Karpas-422 (cell line): ENCODE measurements at places on chromosomes 11 and 22. TPM values are rescaled to one million over a fixed set of nuclear protein-coding genes. Genes with fewer than 3 reads are reported as not detected.
A peak's percentile ranks its signal among the peaks of the same experiment; 100 is the strongest.

DNA sequence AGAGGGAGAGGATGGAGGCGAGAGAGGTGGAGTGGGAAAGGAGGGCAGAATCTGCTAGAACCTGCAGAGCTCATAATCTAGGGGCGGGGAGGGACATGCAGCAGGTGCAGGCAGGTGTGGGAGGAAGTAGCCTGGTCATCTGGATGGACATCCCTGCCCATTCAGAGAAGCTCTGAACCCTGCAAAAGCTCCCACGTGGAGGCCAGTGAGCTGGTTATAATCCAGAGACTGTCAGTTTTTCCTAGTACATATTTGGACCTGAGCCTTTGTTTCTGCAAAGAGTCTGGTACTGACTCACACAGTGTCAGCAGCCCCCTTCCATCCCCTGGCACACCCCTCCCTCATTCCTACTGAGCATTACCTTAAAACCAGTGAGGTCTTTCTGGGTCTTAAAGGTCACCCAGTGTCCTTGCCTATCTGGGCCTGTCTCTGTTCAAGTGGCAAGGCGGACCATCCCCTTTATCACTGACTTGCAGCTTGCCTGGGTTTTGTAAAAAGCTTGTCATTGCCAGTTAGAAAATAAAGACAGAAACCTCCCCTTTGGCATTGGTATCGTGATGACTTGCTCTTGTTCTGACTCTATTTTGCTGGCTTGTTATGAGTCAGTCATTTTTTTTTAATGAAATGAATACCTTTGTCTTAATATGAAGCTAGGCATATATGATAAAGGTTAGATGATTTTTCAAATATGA lies 26.1 kb downstream of the PTPRJ start:
- no peak for DNase-seq

Gene B4GAT1
- 10.6 and 11.9 TPM in 2 replicates for total RNA-seq

- no peak for DNase-seq
These were observed 51.2 kb downstream of the TPBGL start for GRCh38 chr11:75291741-75292140.

GRCh38 chr22:19766511-19767426 lies 6.2 kb downstream of the TBX1 start:
- DNase-seq = peak; percentile 88

DNA sequence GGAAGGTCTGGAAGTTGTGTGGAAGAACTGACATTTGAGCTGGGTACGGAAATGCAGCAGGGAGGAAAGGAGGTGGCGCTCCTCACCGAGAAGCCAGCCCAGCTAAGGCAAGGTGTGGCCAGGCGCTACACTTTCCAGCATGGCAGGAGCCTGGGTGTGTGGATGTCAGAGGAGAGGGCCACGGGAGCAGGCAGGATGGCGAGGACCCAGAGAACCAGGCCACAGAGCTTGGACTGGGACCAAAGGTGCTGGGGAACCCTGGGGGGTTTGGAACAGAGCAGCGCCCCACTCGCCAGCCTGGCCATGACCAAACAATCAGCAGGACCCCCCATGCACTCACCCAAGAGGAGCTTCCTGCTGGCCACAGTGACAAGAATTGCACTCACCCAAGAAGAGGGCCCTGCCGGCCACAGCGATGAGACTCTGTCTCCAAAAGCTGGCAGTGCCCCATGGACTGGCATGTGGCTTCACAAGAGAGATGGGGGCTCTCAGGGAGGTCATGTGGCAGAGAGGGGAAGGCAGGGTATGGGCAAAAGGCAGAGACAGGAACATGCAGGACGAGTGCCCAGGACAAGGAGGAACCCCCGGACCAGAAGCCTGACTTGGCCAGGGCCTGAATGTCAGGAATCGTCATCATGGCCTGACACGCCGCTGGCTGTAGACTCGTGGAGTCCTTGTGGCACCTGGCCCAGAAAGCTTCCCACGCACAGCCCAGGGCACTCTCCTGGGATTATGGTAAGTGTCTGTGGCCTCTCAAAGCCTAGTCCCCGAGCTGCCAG lies 45.4 kb downstream of the IGF2 start:
- no peak for DNase-seq

DNA sequence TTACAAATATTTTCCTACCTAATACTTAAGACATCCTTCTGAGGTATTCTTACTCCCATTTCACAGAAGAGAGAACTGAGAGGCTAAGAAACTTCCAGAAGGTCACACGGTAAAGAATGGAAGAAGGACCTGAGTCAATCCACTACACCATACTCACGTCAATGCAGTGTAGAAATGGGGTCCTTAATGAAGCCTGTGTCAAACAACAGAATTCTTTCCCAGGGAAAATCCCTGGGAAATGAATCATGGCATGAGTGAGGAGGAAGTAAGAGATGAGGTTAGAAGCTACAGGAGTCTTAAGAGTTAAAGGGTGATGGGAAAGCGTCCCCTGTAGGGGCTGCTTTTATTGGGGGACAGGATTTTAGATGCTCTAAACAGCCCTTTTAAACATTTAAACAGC lies 147.9 kb downstream of the C11orf91 start:
- no peak for DNase-seq

Gene PRR33
- total RNA-seq = not detected in 2 replicates

DNA sequence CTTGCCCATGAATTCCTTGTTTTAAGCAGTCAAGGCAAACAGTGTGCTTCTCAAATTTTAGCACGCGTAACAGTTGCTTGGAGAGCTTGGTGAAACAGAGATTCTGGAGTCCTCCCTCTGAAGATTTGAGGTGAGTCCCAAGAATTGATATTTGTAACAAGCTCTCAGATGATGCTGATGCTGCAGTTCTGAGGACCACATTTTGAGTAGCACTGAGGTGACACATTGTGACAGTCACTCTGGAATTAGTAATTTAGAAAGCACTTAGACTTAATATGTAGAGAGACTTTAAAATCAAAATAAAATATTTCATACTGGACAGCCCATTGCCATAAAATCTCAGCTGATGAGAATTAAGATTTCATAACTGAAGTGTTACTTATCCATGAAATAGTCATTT lies 38.5 kb downstream of the DNAJC24 start:
- DNase-seq = peak; percentile 40

GRCh38 chr22:46049726-46050450 lies 72.9 kb upstream of the WNT7B start:
- no peak for DNase-seq

DNA sequence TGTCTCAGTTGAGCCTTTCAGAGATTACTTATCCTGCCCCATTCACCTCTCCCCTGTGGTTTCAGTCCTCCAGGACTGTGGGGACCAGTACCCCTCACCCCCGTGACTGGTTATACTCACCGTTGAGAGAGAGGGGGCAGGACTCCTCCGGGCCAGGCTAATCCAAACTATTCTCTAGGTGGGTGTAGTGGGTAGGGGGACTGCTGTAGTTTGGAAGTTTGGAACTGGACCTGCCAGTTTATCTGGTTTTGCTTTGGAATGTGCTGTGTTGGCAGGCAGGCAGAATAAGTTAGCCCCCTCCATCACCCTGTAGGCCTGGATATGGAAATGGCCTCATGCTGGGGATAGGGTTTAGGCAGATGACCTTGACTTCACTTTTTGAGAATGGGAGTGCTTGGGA lies 13.5 kb downstream of the TEAD1 start:
- DNase-seq = no peak

DNA sequence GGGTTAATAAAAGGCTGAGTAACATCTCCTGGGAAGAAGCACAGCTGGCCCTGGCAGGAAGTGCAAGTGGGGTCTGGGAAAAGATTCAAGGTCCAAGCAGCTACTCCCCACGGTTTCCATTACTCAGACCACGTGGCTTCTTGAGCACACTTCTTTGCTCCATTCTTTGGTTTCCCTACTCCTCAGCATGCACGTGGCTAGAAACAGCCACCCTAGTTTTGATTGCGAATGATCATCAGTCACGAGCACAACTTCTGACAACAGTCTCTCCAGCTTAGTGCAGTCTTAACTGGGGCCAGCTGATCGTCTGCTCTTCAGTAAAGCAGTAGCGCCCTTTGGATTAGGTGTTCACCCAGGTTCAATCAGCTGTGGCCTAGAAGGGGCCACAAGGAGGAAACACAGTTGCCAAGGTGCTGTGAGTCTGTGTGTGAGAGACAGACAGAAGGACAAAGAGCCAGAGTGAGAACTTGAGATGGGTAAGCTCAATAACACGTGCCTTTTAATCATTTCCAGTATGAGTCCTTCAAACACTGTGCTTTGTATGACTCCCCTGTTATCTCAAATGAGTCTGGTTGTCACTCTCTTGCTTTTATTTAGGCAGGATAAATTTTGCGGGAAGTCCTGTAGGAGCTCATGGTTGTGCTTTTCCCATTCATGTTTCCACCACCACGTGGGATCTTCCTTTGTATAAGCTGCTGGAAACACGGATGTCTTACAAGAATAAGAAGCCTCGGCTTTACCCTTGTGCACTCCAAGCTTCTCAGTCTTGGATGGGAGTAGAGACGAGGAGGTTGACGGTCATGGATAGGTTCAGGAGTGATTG lies 901 bp upstream of the PARVA start:
- DNase-seq = no peak

DNA sequence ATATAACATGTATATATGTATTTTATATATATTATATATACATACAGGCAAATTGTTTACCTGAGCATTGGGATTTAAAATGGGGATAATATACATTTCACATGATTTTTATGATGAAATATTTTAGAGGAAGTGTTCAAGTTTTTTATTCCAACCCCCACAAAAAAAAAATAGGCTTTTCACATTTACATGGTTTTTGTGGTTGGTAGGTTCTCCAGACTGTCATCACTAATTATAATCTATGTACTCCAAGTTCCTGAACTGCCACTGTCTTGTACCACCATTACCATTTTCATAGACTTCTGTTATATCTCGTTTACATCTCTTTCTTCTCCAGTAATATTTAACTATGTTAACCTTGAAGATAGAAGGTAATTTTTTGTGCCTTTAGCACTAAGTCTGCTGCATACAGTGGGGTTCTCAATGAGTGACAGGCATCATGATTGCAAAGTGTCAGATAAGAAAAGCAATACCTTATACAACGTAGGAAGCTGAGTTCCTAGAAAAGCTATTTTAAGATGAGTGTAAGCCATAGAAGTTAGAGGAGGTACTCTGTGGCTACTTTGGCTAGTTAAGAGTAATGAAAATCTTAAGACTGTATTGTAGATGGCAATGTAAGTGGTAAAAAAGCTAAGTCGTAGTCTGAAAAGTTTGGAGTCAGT lies 5.2 kb downstream of the TMEM126A start:
- no peak for DNase-seq

DNA sequence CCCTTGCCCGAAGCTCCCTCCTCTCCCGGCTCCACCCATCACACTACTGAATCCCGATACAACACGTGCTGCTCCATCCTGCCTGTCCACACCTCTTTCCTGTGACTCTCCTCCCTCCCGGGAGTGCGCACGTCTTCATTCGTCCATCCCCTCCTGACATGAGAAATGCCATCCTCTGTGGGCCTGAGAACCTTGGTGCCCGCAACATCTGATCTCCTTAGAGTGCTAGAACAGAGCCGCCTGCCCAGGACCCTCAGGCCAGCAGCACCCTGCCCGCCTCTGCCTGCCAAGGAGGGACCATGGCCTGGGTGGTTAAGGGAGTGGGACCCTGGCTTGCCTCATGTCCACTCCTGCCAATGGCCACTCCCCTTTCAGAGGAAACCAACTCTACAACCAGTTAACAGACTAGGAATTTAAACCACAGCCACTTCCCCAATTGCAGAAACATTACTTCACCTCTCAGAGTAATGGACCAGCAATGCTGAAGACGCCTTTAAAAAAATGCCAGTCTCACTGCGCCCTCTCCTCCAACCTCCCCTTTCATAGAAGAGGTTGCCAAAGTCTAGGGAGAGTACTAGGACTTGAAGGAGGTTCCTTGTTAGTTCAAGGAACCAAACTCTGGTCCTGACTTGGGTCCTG lies 466.3 kb downstream of the OPCML start:
- no peak for DNase-seq

GRCh38 chr22:49243965-49244364 lies 583.7 kb downstream of the BRD1 start:
- DNase-seq = no peak

GRCh38 chr11:84648471-84648870 lies 978.7 kb downstream of the DLG2 start:
- DNase-seq = no peak

DNA sequence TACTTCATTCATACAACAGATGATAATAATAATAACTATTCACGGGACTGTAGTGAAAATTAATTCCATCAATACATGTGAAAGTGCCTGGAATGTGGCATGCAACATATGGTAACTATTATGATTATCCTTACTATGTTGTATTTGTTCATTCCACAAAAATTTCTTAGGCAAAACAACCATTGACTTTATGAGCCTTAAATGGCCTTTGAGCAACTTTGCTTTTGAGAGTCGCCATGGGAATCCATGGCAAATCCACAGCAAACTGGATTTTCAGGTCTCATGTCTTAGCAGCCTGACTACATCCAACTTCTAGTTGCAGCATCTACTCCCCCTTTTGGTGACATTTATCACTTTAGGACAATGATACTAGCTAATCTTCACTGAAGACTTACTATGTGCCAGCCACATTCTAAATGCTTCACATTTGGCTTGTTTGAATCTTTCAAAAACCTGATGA lies 56.8 kb downstream of the SLC1A2 start:
- no peak for DNase-seq

Gene RCOR2
- total RNA-seq = 2.1 and 2.4 TPM in 2 replicates

DNA sequence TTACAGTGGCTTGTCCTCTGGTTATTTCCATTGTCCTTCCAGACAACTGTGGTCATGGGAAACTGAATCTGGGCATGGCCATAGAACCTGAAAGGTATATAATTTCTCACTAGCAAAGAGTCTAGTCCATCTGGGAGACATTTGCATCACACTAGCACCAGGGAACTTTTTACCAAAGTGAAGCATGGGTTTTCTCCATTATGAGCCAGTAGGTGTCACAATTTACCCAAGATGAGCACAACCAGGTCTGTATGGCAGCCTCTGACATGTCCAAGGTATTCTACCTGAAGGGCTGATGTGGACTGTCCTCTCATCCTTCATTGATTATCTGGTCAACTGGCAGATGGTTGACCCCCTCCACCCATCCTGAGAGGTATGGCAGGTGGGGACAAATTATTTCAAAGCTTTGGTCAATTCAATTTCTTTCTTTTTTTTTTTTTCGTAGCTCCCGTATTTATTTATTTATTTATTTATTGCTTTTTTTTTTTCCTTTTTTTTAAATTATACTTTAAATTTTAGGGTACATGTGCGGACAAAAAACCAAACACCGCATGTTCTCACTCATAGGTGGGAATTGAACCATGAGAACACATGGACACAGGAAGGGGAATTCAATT lies 425.9 kb downstream of the TMEM135 start:
- DNase-seq = peak; percentile 95

Gene GLYAT
- not detected in 2 replicates for total RNA-seq

DNA sequence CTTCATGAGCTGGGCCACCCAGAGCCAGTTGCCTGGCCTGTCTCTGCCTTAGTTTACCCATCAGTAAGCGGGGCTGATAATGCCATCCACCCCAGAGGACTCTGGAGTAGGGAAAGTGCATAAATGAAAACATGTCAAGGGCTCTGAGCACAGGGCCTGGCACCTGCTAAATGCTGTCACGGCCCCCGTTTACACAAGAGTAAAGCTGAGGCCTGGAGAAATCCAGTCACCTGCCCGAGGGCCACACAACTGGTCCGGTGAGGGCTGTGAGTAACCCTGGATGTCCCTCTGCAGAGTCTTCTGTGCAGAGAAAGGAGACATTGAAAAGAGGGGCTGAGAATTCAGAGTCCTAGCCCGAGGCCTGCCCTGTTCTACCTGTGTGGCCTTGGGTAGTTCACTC lies 110.6 kb upstream of the ANO1 start:
- no peak for DNase-seq

- peak; percentile 69 for DNase-seq
These were observed 369.4 kb upstream of the ISX start for GRCh38 chr22:34696557-34696956.

GRCh38 chr11:35163702-35164496 lies 24.9 kb downstream of the CD44 start:
- peak; percentile 80 for DNase-seq
